Fibroblast of lung (primary cell): ENCODE measurements at places on chromosomes 13 and 19.

GRCh38 chr19:31347828-31348392 lies 1.3 kb downstream of the TSHZ3 start:
- DNase-seq = peak; percentile 66

DNA sequence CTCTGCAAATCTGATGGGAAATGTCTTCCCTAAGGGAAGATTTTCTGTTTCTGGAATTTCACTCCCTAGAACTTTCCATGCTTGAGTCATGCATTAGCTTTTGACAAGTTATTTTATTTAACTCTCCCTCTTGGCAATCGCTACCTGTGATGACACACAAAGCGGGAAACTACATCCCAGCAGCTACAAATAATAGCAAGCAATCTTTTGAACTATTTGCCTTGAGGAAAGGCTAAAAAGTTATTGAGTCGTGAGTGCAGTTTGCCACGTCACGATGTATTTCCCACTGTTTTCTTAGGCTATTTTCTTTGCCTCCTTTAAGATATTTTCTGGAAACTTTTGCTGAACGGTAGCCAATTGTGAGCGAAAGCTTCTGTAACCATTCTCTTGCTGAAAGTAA lies 353.3 kb upstream of the HTR2A start:
- peak; percentile 43 for DNase-seq

DNA sequence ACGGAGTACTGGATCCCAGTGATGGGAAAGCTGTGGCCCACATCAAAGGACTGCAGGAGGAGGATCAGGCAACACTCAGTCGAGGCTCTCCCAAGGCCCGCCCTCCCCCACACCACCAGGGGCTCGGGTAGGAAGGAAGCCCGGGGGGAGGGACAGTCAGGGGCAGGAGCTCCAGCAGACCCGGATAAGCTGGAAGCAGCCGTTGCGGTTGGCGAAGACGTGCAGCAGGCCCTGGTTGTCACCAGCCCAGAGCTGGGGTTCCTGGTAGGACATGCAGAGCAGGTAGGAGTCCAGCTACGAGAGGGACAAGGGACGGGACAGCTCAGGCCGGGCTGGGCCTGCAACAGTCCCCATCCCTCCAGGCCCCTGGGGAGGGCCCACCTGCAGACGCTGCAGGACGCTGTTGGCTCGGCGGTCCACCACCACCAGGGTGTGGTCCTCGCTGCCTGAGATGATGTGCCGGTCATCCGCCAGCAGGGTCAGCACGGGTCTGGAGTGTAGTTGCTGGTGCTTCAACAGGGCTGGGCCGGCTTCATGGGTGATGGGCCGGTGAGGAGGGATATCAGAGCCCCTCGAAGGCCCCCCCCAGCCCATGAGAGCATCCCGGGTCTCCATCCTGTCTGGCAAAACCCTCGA lies 1.9 kb downstream of the GNG14 start:
- no peak for DNase-seq

DNA sequence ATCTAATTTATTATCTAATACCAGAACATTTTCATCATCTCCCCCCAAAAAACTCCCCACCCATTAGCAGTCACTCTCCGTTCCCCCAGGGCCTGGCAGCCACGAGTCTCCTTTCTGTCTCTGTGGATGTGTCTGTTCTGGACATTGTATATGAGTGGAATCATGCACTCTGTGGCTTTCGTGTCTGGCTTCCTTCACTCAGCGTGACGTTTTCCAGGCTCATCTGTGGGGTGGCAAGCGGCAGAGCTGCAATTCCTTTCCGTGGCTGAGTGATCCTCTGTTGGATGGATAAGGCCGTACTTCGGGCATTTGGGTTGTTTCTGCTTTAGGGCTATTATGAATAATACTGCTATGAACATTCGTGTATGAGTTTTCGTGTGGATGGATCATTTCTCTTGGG lies 3.1 kb downstream of the AP2S1 start:
- no peak for DNase-seq

DNA sequence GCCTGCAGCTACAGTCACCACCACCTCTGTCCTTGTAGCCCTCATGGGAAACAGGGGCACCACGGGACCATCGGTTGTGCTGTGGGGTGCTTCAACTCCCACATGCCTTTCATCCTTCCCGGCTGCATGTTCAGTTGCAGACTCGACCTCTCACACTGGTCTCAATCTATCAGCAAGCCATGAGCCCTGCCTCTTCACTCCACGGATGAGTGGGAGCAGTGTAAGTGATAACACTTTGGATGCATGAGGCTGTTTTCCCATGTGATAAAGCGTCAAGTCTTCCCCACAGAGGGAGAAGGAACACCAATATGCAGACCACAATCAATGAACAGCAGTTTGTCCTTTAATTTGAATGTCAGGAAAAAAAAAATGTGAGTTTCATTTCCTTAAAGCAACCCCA lies 12.2 kb downstream of the SERP2 start:
- DNase-seq = no peak

- DNase-seq = no peak
Measured at GRCh38 chr19:12730064-12730463, 4.4 kb downstream of the TRIR start.

- DNase-seq = no peak
Measured at GRCh38 chr13:50697746-50698539, 145.5 kb downstream of the DLEU7 start.

- DNase-seq = peak; percentile 65
Measured at GRCh38 chr13:72652681-72653080, 74.7 kb downstream of the MZT1 start.

GRCh38 chr19:57560049-57560491 lies 407 bp upstream of the ZNF550 start:
- DNase-seq = peak; percentile 70

DNA sequence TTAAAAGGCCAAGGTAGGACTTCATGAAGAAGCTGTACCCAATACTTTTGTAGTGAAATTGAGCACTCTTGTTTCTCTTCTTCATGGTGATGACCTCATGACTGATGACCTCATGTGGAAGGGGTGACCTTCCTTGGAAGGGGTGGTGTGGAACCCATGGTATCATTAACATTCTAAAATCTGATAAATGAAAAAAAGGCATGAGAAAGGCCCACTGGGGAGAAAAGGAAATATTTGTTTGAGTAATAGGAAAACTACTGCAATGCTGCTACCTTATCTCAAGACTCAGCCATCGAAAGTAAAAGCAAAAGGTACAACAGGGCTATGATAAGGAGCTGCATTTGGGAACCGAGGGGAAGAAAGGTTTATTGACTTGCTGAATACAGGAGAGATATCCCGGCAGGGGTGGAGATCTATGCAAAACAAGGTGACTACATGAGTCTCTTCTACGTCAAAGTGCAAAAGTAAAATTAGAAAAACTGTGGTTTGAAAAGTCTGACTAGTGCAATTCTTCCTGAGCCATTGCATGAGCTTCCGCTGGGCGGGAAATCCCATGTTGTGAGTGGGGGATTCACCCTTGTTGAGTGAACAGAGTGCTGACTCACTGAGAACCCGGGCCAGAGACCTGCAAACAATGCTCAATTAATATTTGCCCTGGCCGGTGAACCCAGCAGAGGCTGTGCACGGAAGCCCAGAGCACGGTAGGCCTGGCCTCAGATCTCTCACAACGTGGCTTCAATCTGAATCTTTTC lies 138.9 kb upstream of the RFC3 start:
- peak; percentile 34 for DNase-seq

- DNase-seq = no peak
Measured at GRCh38 chr19:33245948-33246708, 20.5 kb upstream of the SLC7A10 start.

- DNase-seq = no peak
Measured at GRCh38 chr19:39677961-39678889, 22.5 kb downstream of the LGALS16 start.

GRCh38 chr19:45667620-45668341 lies at the start of gene GIPR:
Gene GIPR (plus strand): TSS chr19:45668221. CDS start chr19:45669521, 1,300 bp downstream.
- DNase-seq = peak; percentile 14

DNA sequence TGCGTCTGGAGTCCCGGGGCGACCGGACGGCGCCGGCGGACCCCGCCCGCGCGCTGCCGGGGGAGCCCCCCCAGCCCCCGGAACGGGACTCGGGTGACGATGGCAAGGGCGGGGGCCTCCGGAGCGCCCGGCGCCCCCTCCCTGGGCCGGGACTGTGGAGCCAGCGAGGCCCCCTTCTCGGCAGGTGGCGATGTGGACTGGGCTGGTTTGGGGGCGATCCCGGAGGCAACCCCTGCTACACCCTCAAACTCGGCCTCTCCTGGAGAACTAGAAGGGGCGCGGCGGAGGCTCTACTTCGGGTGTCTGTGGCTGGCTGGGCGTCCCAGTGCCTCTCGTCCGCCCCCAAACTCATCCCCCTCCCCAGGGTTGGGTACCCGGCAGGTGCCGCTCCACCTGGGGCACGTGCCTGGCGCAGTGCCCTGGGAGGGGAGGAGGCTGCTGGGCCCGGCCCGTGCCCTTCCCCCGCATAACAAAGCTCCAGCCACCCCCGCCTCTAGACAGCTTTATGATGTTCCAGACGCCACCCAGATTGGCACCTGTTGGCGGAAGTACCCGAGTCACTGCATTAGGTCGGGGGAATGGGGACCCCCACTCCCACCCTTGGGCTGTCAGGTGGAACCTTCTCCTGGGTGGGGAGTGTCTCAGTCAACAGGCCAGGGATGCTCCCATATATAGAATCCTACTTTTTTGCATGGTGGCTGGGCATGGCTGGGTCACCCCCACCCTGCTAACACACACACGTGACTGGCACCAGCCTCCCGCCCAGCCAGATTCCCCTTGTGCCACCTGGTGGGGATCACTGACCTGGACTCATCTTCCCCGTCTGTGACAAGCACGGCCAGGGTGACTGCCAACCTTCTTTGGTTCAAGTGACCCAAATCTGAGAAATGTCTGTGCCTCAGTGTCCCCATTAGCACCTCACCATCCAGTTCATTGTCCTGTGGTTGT lies 722 bp downstream of the PKN1 start:
- DNase-seq = no peak

GRCh38 chr13:111661052-111661451 lies 340.6 kb downstream of the TEX29 start:
- DNase-seq = no peak

DNA sequence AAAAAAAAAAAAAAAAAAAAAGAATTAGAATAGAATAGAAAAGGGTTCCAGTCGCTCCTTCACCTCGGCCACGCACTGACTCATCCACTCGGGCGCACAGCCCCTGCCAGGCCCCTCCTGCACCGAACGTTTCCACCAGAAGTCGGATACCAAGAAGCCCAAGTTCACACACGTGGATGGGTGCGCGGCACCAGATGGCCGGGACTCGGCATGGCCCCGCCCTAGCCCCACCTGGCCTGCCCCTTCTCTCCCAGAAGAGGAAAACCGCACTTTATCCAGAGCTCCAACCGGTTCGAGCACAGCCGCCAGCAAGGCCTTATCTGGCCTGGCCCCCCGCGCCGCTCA lies 5.9 kb downstream of the PRR36 start:
- DNase-seq = no peak

- DNase-seq = no peak
Measured at GRCh38 chr19:41960973-41961372, 1.9 kb upstream of the RABAC1 start.

GRCh38 chr19:51129716-51130115 lies 5.0 kb downstream of the SIGLEC9 start:
- DNase-seq = no peak

DNA sequence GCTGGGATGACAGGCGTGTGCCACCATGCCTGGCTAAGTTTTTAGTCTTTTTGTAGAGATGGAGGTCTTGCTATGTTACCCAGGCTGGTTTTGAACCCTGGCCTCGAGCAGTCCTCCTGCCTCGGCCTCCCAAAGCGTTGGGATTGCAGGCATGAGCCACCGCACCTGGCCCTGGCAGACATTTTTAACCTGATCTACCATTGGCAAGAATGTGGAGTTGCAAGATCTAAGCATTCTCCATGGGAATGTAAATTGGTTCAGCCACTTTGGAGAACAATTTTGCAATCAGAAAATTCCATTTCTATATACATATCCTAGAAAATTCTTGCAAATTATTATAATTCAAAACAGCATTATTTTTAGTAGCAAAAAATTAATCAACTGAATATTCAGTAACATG lies 24.3 kb upstream of the DCUN1D2 start:
- DNase-seq = no peak

- DNase-seq = no peak
Measured at GRCh38 chr19:15506074-15506571, 2.2 kb upstream of the CYP4F22 start.

- DNase-seq = no peak
Measured at GRCh38 chr13:63773476-63773875, 2357.8 kb upstream of the PCDH20 start.

- no peak for DNase-seq
Measured at GRCh38 chr19:47539747-47540311, 25.0 kb upstream of the NAPA start.

DNA sequence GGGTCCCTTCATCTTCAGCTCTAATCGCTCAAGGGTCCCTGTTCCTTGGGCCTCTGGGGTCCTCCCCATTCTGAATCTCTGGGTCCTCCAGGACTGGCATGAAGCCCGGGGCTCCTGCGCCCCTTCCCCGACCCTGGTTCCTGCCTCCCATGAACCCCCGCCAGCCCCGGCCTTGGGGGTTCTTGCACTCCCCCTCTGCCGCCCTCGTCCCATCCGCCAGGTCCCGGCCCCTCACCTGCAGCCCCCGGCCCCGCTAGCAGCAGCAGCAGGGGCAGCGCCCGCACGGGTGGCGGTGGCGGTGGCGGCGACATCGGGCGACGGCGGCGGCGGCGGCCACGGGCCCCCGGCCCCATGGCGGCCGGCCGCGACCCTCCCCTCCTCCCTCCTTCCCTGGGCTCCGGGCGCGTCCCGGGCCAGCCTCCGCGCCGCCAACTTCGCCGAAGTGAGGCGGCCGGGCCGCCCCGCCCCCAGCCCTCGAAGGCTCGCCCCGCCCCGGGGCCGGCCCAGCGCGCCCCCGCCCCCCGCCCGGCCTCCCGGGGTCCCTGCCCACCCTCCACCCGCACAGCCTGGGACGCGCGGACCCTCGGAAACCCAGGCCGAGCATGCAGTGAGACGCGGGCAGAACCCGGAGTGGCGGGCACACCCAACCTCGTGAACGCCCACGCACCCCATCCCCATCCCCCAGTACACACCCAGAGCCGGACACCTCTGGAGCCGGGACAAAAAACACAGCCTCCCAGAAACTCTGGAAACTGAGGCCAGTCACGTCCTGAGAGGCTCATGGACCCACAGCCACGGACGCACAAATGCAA lies at the start of gene NOTCH3:
NOTCH3 (minus strand) TSS at position 443 of the 812 bp plus-strand sequence; CDS start at position 353, 90 bp downstream.
- no peak for DNase-seq
